ENCODE measurements at places on chromosomes 4 and X.
A peak's percentile ranks its signal among the peaks of the same experiment; 100 is the strongest.

GRCh38 chrX:141142946-141143345, 34.0 kb downstream of the LDOC1 start:
- no peak for DNase-seq

DNA sequence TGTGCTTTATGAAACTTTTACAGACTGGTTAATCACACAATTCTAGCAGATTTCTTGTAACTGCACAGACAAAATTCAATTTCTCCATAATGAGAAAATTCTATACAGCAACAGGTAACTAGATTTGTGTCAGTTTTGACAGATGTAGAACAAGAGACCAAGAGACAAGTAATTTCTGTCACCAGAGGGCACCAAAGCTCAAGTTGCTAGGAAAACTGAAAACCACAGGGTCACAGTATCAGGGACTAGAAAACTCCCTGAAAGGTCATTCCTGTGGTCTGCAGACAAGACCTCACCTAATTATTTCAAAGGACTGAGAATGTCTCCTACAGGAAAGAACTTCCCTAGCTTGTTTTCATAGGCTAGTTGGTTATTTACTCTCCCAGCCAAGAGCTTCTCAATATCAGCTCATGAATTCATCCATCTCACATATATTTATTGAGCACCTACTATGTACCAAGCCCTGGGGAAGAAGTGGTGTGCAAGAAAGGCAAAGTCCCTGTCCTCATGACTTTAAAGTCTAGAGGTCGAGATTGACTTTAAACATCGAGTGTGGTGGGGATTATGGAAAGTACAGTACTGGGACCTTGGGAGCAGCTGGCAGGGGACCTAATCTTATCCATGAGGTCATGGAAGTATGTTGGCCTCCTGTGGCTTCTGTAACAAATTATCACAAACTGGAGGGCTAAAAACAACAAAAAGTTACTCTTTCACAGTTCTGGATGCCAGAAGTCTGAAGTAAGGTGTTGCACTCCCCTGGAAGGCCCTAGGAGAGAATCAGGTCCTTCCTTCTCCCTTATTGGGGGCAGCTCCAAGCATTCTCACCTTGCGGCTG, 47.8 kb upstream of the SETD7 start:
- peak; percentile 65 for DNase-seq

- no peak for DNase-seq
Observed at GRCh38 chr4:89837993-89838390, 1.0 kb upstream of the SNCA start.

- DNase-seq, result no peak
Observed at GRCh38 chrX:119757646-119757978, 776 bp upstream of the SOWAHD start.

DNA sequence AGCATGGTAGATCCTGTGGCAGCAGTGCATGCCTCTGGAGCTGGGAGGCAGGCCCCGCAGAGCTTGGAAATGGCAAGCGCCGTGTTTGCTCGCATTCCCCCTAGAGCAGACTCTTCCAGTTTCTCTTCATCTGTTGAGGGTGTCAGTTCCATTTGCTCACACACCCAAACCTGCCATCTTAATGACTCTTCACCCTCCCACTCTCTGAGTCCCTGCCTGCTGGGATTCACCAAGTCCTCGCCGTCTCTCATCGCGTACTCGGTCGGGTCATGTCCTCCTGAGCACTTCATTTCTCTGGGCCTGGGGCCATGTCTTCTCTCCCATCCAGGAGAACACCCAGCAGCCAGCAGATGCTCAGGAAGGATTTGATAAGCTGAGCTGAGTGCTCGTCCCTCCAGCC, 16.9 kb downstream of the ZBTB49 start:
- DNase-seq, result no peak

- DNase-seq, result no peak
Observed at GRCh38 chr4:27692868-27693634, 832.4 kb downstream of the STIM2 start.

DNA sequence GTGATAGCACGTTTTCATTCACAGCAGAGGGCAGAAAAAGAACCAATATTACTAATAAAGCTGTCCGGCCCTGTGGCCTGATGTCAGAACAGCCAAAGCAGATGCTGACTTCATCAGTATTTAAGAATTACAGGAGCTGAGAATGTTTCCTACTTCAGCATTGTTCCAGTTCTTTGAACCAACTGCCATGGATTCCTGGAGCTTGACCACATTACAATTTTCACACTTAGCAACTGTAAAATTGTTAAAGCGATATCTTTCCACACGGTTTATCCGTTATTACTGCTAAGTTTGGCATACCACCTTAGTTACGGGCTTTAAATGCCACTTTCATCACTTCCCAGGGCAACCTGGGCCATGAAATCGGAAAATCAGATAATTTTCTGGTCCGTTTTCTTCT, 118.2 kb downstream of the EPHA5 start:
- no peak for DNase-seq

GRCh38 chr4:157791236-157791635, 381.6 kb downstream of the GASK1B start:
- no peak for DNase-seq

DNA sequence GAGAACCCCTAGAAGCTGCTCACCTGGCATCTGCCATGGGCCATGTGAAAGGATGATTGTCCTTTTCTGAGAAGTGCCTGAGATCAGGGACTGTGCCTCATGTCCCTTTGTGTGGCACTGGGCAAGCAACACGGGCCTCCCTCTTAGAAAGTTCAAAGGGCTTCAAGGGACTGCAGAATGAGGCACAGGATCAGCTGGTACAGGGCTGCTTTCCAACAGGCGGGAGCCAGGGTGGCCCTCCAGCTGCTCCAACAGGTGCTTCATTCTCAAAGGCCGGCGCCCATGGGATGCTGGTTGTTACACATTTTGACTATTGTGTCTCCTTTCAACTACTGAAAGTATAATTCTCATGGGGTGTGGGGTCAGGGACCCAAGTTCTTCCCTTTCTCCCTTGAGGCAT, 114.7 kb downstream of the ENPP6 start:
- DNase-seq, result no peak

- DNase-seq, result no peak
Observed at GRCh38 chr4:165294907-165295306, 32.6 kb upstream of the MSMO1 start.

DNA sequence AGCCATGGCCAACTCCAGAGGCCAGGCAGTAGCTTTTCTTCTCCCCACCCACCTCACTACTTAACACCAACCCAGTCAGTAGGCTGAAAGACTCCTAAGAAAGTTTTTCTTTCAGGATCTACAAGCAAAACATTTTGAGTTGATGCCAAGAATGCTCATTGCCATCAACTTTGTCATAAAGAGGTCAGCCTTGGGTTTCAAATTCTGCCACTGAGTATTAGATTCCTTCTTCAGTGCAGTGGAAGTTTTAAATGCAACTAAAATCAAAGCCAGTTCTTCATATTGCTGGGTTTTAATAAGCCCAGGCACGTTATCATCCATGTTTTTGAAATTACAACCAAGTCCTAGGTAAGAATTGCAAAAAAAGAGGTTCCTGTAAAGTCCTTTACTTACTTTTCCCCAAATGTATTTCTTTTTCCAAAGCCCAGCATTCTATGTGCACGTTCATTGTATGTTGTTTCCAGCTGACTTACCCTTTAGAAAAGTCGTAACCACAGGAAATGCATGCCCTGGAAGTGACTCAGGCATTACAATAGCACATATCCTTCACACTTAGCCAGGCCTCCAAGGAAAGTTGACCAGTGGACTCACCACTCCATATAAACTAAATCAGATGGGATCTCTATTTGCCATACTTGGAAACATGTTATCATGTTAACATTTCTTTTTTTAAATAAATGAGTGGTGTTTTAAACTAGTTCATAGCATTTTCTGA, 229.9 kb downstream of the SOX3 start:
- peak; percentile 41 for DNase-seq

DNA sequence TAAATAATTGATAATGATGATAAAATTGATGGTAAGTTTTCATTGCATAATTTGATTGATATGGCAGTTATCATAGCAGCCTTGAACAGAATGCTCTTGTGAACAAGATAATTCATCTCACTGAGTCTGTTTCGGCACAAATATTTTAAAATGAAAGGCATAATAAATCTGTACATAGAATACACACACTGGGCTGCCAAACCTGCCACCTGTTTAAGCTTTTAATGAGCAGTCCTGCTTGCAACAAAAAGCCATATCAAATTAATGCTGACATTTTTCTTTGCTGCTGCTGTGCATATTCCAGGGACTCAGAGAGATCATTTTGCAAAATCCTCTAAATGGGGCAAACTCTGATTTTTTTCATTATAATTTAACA, 201.1 kb downstream of the ARHGAP24 start:
- no peak for DNase-seq

DNA sequence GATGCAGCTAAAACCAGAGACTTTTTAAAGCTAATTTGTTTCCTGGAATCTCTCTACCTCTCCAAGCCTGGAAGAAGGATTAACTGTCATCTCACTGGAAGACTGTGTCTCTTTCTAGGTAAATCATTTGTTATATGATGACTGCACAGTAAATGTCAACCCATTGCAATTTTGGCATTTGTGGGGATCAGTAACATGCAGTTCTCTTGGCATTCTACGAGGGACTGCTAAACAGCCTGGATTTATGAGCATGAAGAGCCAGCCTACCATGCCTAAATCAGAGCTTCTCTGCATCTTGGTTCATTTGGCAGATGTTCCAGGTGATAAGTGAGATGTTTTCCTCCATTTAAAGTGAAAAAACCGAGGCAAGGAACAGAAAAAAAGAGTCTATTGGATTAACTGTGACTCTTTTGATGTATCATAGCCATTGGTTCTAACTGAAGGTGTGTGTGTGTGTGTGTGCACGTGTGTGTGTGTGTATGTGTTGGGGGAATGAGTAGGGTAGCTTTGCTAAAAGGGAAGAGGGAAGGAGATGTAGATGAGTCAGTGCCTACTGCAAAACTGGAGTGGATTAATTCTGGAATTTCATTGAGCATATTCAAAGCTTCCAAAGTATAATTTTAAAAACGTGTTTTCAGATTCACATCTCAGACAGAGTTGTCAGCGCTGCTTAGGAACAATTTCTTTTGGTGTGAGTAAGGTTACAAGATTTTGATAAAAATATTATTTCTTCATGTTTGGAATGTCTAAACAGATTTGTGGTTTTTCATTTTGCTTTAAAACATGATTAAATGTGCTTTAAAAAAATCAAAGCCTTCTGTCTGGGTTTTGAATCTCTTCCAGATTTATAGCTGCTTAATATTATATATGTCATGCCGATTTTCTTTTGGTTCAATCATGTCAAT, 123.2 kb upstream of the LNX1 start:
- peak; percentile 95 for DNase-seq

- DNase-seq, result no peak
Observed at GRCh38 chr4:178165251-178165950, 723.2 kb upstream of the AGA start.

DNA sequence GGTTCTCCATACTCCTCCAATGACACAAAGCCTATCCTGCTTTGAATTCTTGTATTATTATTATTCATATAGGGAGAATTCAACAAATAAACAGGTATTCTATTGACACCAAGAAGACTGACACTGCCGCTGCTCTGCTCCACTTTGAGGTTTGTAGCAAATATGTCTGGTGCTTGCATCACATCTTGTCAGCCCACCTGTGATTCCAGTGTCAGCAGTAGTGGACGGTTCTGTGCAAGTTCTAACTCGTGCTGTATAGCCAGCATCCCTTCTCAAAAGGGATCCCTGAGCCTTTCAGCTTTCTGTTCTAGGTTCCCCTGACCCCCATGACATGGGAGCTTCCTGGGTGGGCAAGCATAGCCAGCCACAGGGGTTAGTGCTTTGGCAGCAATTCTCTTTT, 296.0 kb upstream of the FTHL17 start:
- DNase-seq, result no peak

- peak; percentile 20 for DNase-seq
Observed at GRCh38 chrX:106698693-106699092, 27.8 kb upstream of the RNF128 start.

- no peak for DNase-seq
Observed at GRCh38 chrX:53281963-53282695, 745 bp upstream of the IQSEC2 start.

- DNase-seq, result no peak
Observed at GRCh38 chrX:6770936-6771335, 236.0 kb upstream of the VCX3A start.

DNA sequence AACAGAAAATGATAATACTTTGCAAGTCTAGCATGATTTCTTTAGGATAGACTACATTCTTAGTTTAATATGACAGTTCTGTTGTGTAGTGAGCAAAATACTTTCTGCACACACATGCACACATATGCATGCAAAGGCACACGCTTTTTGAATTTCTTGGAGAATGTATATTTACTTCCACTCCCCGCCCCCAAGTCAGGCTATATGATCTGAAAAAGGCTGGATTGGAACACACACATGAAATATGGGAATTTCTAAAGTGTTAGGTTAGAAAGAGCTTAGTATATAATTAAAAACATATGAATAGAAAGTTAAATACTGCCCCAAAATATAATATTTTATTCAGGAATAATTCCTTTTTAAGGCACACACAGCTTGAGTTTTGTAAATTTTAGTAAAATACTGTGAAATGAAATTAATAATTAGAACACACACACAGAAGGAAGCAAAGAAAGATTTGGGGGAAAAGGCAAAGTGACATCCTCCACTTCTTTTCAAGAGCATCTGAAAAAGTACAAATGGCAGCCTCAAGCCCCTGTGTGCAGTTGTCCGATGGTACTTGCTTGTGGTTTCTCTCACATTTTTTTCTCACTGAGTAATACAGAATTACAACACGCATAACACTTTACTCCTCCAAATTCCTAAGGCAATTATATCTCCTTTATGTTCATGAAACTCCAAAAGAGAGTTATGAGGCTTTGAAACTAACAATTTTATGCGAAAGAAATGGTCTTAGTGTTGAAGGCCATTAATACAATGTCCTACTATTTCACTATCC, 228.9 kb upstream of the ETNPPL start:
- peak; percentile 93 for DNase-seq

GRCh38 chrX:35800474-35800873, 2.3 kb downstream of the MAGEB16 start:
- DNase-seq, result no peak

DNA sequence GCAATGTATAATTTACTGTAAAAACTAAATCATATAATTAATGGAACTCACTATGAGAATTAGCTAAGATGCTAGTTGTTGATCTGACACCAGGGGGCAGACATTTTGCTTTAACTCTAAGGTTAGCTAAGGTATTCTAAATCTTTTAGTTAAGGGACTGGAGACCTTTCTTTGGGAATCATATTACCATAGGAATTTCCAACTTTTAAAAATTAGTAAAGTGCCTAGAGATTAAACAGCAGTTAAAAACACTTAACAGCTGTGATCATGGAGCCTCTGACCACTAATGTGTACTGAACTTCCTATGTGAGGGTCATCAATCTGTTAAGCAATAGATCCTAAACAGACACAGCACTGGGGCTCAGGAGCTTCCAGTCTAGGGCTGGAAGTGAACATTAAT, 226.6 kb downstream of the NSUN7 start:
- peak; percentile 68 for DNase-seq

DNA sequence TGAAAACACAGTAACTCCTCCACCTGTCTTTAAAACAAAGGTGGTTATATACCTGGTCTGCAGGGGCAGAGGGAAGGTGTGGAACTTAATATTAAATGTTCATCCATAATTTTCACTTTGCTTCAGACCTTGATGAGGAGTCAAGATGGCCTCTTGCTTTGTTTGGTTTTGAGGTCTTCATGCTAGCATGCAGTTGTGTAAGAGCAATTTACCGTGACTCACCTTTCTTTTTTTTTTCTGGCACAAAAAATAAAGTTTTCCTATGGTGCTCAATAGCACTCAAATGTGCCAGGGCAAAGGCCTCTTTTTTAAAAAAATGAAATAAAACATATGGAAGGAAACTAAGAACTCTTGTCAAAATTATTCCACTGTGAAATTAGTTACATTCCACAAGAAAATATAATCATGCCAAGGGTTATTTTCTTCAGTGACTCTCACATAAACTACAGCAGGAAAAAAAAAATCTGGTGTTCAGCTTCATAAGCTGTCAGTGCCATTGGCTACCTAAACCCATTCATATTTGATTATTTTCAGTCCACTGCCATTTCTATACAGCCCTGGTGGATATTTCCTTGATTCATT, 128.2 kb downstream of the SLC7A11 start:
- peak; percentile 46 for DNase-seq
